Mesenchymal stem cell (in vitro differentiated cells and primary cell): ENCODE measurements at places on chromosomes 13 and 19.
A peak's percentile ranks its signal among the peaks of the same experiment; 100 is the strongest.

- DNase-seq: no peak
Observed at GRCh38 chr19:31513841-31514240, 164.6 kb upstream of the TSHZ3 start.

GRCh38 chr13:36355632-36356031, 9.4 kb upstream of the SPART start:
- DNase-seq: no peak

GRCh38 chr13:105345730-105346129, 1189.7 kb downstream of the EFNB2 start:
- DNase-seq: no peak

GRCh38 chr13:41271456-41272285, 8.3 kb upstream of the MTRF1 start:
- DNase-seq: no peak

GRCh38 chr19:13963603-13964105, 11.3 kb downstream of the DCAF15 start:
- DNase-seq: no peak

- DNase-seq: no peak
Observed at GRCh38 chr13:70585109-70585508, 476.9 kb upstream of the KLHL1 start.

DNA sequence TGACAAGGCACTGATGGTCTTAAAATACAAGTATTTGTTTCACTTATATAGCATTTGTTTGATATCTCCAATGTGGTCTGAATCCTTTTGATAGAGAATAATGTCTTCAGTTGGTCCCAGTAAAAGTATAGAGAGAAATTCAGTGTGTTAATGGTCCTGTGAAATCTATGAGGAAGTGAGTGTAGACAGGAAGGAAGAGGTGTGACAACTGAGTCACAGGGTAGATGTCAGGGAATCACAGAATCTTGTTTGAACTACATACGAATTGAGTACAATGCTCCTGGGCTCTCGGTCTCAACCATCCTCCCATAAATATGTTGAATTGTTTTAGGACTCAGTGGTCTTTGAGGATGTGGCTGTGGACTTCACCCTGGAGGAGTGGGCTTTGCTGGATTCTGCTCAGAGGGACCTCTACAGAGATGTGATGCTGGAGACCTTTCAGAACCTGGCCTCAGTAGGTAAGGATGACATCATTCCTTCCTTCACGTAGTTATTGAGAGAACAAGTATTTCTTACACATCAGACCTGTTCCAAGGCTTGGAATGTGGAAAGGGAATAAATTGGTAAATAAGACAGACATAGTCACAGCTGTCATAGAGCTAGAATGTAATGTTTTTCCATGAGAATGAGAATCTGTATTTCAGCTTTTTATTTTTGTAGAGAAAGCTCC, 9.1 kb downstream of the ZNF555 start:
- no peak for DNase-seq

GRCh38 chr13:46176756-46177155, 5.2 kb downstream of the LCP1 start:
- no peak for DNase-seq

DNA sequence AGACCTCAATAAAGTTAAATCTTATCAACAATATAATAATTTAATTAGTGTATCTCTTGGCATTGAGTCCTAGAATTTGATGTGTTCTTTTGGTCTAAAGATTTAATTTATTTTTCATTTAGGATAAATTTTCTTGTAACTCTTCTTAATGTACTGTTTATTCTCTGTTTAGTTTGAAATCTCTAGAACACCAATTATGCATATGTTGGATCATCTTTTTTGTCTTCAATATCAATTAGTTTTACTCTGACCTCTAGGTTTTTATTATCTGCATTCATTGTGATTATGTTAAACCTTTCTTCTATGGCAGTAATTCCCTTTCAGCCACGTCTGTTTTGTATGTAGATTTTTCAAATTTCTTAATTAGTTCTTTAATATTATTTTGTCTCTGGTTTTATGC, 93.8 kb upstream of the ARHGEF7 start:
- DNase-seq: peak; percentile 13

GRCh38 chr13:21511849-21512248, 52.7 kb upstream of the ZDHHC20 start:
- no peak for DNase-seq

- no peak for DNase-seq
Observed at GRCh38 chr19:14520543-14520942, 2.3 kb upstream of the DNAJB1 start.

- DNase-seq: no peak
Observed at GRCh38 chr13:113365583-113365970, 1.6 kb upstream of the GRTP1 start.

- DNase-seq: no peak
Observed at GRCh38 chr13:50340146-50340545, 324.9 kb downstream of the KCNRG start.

- DNase-seq: no peak
Observed at GRCh38 chr13:26735677-26736076, 24.9 kb downstream of the GPR12 start.

GRCh38 chr13:67343777-67344176, 113.6 kb upstream of the PCDH9 start:
- no peak for DNase-seq

DNA sequence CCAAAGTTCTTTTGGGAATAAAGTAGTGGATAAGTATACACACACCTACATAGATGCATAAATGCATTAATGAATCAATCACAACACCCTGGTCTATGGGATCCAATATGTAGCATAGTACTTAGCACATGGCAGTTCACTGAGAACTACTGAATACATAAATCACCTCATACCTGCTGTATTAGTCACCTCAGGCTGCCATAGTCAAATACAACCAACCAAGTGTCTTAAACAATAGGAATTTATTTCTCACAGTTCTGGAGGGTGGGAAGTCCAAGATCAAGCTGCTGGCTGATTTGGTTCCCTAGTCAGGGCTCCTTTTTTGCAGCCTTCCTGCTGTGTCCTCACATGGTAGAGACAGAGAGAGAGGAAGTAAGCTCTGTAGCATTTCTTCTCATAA, 228.2 kb downstream of the NHLRC3 start:
- DNase-seq: no peak

DNA sequence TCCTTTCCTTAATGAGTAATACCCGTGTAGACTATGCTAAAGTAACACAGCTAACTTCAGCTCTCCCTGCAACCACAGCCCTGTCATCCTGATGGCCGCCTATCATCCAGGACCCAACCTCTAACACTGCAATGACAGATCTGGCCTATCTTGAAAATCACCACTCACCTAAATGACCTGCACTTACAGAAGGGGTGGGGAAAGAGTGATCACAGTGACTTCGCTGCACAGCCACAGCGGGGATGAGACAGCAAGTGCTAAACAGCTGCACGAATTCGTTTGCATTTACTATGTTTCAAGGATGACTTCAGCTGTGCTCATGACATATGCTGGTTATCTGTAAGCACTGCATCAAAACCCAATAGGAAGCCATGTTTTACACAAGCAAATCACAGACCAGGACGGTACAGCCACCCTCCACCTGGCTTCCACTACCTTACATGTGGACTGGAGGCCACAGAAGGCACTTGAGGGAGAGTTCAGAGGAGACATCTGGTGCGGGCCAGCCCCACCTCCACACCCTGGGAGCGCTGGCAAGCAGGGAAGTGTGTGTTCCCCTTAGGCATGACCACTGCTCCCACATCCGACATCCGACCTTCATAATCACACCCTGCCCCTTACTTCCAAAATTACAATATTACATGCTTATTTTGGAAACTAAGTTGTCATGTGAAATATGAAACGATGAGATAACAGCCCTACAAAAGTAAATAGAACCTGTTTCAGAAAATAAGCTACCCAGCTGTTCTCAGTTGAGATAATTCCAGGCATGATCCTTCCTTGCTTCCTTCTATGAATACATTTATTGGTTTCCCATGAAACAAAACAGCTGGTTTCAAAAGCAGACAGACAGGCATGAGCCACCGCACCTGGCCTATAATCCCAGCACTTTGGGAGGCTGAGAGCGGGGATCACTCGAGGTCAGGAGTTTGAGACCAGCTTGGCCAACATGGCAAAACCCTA, 95.7 kb downstream of the STK24 start:
- peak; percentile 80 for DNase-seq

GRCh38 chr19:48991873-48992580, 1.1 kb downstream of the GYS1 start:
- peak; percentile 91 for DNase-seq

DNA sequence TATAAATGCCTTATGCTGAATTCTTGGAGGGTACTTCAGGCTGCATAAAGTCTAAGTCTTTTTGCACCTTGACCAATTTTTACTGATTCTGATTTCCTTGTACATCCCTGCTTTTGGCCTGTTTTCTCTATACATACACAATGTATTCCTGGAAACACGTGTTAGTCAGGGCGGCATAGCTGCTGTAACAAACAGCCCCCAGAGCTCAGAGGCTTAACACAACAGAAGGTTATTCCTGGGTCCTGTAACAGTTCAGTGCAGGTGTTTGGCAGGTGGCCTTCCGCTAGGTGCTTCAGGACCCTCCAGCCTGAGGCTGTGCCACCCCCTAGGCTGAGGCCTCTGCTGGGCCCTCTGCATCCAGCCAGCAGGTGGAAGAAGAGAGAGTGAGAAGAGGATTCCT, 82.9 kb downstream of the ZAR1L start:
- DNase-seq: no peak

- DNase-seq: no peak
Observed at GRCh38 chr13:33272531-33273124, 12.9 kb downstream of the STARD13 start.

GRCh38 chr13:78383071-78383484, 220.3 kb downstream of the POU4F1 start:
- no peak for DNase-seq

DNA sequence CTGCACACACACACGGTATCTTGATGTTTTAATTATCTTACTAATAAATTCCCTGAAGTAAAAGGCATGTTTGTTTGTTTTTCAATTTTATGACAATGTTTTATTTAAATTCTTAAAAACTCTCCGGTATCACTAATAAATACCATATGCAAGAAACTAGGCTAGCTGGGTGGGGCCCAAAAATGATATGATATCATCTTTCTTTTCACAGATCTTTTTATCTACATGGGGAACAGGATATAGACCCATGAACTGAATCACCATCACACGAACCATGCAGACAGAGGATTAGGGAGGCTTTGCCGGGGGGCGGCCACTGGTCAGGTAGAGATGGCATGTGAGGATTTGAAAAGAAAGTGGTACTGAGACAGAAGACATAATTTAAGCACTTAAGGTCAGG, 266.4 kb downstream of the ENOX1 start:
- no peak for DNase-seq

GRCh38 chr13:100532836-100533435, 55.7 kb downstream of the GGACT start:
- DNase-seq: no peak

DNA sequence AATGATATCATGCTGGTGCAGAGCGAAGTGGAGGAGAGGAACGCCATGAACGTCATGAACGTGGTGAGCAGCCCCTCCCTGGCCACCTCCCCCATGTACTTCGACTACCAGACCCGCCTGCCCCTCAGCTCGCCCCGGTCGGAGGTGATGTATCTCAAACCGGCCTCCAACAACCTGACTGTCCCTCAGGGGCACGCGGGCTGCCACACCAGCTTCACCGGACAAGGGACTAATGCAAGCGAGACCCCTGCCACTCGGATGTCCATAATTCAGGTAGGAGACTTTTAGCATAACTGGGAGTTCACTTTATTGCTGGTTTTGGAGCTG, 3.3 kb downstream of the PCDH17 start:
- DNase-seq: no peak

GRCh38 chr13:28654276-28654675, 4.7 kb upstream of the POMP start:
- no peak for DNase-seq

GRCh38 chr13:38688674-38689073, 1.8 kb downstream of the FREM2 start:
- DNase-seq: no peak

GRCh38 chr19:16416991-16417390, 54.8 kb downstream of the EPS15L1 start:
- DNase-seq: no peak

DNA sequence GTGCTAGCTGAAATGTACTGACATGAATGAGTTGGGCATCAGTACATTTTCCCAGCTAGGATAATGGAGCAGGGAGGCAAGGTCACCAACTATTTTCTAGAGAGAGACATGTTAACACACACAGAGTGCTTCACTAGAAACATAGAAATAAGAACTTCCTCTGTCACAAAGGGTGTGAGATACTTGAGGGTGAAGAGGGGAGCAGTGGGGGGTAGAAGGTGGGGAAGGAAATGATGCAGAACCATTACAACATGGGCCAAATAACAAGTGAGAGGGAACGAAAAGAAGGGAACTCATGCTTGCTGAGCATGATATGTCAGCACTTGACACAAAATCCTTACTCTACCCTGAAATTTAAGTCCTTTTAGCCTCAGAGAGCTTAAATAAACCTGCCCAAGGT, 87.8 kb upstream of the RFC3 start:
- DNase-seq: no peak

DNA sequence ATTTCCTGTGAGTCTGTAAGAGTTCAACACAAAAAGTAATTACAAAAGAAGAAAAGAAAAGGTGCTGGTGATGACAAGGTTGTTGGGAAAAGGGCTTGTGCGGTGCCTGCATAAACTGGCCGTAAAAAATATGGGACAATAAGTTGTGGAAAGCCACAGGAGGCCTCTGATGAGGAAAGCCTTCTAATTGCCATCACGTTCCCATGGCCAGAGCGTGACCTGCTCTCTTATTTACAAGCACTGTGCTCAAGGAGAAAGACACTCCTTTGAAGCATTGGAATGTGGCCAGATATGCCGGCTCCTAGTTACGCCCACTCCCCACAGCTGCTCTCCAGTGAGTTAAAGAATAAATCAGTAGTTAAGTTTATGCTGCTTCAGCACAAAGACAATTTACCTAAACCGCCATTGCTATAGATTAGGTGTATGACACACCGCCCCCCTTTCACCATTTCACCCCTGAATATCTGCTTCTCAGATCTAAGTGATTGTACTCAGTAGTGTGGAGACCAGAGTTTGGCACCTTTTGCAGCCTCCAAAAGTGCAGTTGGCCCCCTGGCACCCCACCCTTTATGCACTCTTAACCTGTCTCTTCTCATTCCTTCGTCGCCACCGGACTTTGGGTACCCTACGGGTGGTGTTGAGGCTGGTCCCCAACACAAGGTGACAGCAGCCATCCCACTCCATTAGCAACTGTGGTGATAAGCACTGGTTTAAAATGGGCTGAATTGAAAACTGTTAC, 8.1 kb upstream of the PGLYRP1 start:
- no peak for DNase-seq

- DNase-seq: no peak
Observed at GRCh38 chr19:5545051-5545450, 22.7 kb downstream of the TINCR start.
